ENCODE measurements at places on chromosomes 6 and 20.

GRCh38 chr6:151254451-151255081 lies 14.8 kb downstream of the AKAP12 start:
- no peak for DNase-seq

DNA sequence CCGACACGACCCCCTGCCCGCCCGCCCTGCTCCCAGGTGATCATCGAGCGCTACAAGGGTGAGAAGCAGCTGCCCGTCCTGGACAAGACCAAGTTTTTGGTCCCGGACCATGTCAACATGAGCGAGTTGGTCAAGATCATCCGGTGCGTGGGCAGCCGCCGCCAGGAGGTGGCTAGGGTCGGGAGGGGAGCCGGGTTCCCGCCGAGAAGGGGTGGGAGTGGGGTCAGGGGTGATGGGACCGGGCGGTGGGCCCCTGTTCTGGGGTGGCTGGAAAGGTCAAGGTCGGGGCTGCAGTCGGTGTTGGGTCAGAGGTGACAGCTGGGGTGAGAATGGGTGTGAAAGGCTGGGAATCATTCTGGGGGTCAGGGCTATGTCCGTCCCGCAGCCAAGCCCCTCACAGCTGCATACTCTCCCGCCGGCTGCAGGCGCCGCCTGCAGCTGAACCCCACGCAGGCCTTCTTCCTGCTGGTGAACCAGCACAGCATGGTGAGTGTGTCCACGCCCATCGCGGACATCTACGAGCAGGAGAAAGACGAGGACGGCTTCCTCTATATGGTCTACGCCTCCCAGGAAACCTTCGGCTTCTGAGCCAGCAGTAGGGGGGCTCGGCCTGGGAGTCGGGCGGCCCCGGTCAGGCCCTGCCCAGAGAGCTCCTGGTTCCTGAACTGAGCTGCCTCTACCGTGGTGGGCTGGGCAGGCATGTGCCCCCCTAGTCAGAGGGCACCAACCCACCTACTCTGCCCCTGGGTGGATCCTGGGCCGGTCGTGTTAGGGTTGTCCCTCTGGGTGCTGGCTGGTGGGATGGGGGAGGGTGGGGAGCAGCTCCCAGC lies 1.0 kb downstream of the MAP1LC3A start:
- no peak for DNase-seq

DNA sequence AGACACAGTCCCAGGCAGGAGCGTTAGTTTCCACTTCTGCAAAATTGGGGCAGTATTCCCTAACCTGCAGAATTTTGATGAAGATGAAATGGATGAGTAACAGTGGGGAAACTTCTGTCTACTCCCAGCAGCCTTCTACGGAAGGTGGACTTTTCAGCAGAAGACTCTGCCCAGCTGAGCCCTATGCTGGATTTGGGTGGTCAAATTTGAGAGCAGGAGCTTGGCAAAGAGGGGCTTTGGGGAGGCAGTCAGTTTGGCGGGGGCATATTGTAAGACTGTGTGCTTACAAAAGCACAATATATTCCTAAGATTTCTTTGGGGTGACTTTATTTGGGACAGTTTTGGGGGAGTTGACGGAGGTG lies 5.4 kb upstream of the SDCBP2 start:
- DNase-seq = no peak

- no peak for DNase-seq
These were observed 27.5 kb upstream of the TBXT start for GRCh38 chr6:166194914-166195859.

DNA sequence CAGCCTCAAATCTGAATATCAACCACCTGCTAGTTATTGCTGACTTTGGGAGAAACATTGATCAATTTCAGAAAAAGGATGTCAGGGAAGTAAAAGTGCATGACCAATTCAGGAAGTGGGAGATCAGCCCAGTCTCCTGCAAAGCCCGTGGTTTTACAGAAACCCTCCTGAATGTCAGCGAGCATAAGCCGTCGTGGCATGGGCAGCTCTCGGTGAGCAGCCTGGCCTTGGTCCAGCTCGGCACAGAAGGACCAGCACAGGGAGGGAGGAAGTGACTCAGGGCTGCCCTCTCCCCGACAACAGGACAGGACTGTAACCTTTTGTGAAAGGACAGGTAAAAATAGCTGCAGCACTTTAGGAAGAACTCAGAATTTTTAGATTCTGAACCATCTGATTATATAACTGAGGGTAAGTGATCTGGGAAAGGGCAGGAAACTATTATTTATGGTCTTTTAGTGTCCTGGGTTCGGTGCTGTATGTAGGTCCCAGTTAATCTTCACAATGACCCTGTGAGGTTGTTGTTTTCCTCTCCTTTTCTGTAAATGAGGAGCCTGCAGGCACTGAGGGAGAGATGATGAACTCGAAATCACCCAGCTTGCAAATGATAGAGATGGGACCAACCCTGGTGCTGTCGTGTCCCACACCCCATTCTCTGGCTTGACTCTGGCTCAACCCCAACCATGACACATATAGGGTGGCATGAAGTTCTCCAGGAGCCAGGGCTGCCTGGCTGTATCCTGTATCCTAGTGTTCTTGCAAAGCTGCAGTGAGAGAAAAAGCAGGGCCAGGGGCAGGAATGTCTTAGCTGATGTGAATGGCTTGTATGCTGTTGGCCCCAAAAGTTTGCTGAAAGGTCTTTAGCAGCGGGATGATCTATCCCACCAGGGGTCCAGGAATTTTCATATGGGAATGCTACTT lies 37.6 kb downstream of the NRN1 start:
- DNase-seq = peak; percentile 21

- DNase-seq = no peak
These were observed 100.1 kb upstream of the CCDC28A start for GRCh38 chr6:138673346-138674014.

- DNase-seq = no peak
These were observed 19.8 kb upstream of the LMBRD1 start for GRCh38 chr6:69816569-69816968.

DNA sequence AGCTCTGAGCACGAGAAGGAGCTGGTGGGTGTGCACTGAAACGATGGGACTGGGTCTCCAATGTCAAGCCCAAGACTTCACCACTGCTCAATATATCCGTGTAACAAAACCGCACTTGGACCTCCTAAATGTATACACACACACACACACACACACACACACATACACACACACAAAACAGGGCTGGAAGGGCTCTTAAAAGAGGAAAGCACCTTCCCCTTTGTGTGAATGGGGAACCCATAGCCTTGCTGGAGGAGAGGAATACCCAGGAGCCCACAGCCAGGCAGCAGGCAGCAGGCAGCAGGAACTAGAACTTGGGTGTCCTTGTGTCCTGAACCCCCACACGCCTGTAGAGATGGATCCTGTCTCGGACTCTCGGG lies 29.8 kb downstream of the TGM2 start:
- DNase-seq = no peak

DNA sequence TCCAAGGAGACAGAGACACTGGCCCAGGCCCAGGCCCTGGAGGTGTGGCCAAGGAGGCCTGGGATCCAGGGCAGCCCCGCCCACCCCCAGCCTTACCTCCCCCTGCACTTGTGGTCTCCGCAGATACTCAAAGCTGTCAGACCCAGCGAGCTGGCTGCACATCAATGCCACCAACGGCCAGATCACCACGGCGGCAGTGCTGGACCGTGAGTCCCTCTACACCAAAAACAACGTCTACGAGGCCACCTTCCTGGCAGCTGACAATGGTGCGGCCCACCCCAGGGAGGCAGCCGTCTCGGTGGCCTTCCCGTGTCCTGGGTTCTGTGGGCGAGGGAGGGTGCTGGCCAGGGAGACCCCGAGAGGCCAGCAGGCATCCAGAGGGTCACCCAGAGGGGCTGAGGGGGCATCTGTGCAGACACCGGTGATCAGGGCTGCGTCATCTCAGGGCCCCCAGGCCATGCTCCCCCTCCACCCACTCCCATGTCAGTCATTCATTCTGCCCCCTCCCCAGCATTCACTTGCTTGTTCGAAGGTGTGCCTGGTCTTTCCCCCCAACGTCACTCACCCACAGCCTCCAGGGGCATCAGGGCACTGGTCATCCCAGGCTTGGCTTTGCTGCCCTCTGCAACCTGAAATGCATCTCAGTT lies 141.3 kb downstream of the TAF4 start:
- DNase-seq = no peak

- DNase-seq = no peak
These were observed 12.1 kb downstream of the AMD1 start for GRCh38 chr6:110886555-110887167.

- DNase-seq = no peak
These were observed 246.3 kb upstream of the RNF24 start for GRCh38 chr20:4261333-4262284.

DNA sequence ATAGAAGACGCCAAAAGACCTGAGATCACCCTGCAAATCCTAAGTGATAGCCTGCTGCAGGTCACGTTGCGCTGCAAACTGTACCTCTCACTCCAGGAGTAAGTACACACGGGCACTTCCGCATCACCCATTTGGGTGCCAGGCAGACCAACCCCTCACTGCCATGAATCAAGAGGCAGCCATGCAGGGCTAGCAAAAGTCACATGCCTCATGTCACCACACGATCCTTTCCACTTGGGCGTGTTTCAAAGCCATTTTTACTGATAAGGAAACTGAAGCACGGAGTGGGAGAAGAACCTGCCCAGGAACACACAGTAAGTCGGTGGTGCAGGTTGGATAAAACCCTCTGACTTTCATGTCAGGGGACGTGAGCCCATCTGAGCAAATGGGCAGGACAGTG lies 37.0 kb downstream of the BPIFB1 start:
- DNase-seq = no peak

DNA sequence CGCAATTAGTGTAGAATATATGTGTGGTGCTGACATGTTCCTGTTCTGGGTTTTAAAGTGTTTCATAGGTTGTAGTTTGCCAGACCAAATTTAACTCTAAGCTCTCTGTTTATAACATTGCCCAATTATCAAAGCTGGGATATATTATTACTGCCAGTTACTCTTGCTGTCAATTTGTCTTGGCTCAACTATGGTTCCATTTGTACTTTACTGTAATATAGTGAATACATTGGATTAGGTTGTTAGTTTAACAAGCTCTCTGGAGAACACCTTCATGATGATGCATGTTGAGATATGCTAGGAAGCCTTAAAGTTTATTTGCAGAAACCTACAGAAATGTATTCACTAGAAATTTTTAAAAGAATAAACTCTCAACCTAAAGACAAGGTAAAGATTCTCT lies 259.6 kb downstream of the ZFAND3 start:
- no peak for DNase-seq

DNA sequence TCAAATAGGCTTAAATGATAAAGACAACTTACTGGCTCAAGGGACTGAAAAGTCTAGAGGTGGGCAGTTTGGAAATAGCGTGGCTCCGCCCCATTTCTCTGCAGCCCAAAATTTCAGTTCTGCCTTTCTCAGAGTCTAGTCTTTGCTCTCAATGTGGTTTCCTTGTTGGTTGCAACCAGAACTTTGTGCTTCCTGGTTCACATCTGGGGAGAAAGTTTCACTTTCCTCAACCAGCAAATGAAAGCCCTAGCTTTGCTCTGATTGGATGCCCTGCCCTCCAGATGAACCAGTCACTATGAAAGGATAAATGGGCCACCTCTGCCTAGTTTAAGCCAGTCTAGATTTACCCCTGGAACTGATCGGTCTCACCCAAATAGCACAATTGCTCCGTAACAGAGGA lies 14.9 kb downstream of the SYCP2L start:
- no peak for DNase-seq

- DNase-seq = peak; percentile 81
These were observed at the start of gene LY6G5C for GRCh38 chr6:31680226-31681134. Gene LY6G5C (minus strand): TSS chr6:31681067. CDS start chr6:31680373, 694 bp downstream.

- DNase-seq = no peak
These were observed 9.1 kb upstream of the ZBTB2 start for GRCh38 chr6:151400473-151400872.
